Activated CD4-positive, alpha-beta T cell treated with anti-CD3 and anti-CD28 coated beads, Interleukin-2, amount 50 U/mL, for 48 hours (primary cell): ENCODE measurements at places on chromosomes 5 and 9.

DNA sequence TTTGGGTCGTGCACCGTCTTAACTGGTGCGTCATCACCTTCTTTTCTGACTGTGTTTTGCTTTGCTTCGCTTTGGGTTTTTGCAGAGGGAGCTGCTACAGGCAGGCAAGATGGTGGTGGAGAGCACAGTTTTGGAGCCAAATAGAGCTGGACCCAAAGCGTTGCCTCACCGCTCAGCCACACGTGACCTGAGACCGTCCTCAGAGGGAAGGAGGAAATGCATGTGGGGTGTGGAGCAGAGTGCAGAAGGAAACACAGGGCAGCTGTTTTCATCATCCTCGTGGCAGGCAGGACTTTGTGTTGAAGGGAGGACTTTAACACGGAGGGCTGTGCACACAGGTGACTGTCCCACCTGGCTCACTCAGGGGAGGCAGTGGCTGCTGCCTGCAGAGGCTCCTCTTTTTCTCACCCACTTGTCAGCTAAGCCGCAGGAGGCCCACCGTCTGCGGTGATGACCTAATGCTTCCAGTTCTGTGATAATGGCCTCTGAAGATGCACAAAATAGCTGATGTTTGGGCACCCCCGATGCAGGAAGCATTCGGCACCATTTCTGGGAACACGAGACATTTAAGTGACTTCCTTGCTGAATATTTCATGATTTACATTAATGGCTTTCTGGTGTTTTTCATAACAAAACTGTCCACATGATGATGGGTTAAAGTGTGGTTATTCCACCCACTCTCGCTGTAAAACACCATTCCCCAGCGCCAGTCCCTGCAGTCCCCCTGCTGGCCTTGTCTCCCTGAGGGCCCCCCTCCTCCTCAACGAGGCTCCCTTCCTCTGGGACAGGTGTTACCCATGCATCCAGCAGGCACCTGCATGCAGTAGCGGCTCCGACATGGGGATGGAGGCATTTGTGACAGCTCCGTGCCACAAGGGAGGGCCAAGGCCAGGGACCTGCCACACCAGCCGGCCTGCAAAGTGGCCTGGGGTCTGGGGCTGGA is 12.4 kb upstream of the UBAC1 start:
- no peak for DNase-seq

- DNase-seq: no peak
Measured at GRCh38 chr5:154737667-154738320, 17.4 kb upstream of the LARP1 start.

DNA sequence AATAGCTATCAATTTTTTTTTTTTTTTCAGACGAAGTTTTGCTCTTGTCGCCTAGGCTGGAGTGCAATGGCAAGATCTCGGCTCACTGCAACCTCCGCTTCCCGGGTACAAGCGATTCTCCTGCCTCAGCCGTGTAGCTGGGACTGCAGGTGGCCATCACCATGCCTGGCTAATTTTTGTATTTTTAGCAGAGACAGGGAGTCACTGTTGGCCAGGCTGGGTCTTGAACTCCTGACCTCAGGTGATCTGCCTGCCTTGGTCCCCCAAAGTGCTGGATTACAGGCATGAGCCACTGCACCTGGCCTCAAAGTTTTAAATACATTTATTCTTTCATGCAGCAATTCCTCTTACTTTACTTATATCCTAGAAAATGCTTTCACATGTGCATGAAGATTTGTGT is 17.6 kb downstream of the TRIM14 start:
- DNase-seq: no peak

DNA sequence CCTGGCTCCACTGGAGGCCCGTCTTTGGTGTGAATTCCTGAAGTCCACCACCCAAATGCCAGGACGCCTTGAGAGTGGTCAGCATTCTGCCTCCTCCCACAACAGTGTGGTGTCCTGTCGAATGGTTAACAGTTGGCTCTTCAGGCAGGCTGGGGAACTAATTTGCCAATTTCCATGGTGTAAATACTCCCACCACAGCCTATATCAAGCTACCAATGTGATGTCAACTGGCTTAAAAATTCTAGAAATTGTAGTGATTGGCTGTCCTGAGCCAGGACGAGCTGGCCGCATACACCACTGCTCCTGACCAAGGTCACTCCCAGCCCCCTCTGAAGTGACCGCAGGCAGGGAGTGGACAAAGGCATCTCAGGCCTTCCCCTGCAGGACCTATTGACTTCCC is 11.1 kb downstream of the UNC5A start:
- DNase-seq: no peak

DNA sequence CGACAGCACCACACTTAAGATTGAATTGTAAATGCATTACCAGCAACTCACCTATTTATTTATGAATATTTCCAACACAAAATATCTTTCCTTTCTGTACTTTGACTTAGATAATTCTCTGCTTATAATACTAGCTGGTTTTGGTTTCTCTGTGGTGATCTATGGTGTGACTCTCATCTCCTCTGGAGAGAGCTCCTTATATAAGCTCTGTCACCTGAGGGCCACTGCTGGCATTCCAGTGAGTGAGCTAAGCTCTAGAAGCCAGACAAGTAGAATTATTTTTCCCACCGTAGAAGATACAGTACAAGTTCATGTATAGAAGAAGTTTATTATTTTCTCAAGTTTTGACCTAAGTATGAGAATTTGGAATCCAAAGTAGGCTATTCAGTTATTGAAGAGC is 111.5 kb downstream of the CDC42SE2 start:
- DNase-seq: no peak

GRCh38 chr5:77337686-77338085 is 127.2 kb downstream of the PDE8B start:
- DNase-seq: no peak

DNA sequence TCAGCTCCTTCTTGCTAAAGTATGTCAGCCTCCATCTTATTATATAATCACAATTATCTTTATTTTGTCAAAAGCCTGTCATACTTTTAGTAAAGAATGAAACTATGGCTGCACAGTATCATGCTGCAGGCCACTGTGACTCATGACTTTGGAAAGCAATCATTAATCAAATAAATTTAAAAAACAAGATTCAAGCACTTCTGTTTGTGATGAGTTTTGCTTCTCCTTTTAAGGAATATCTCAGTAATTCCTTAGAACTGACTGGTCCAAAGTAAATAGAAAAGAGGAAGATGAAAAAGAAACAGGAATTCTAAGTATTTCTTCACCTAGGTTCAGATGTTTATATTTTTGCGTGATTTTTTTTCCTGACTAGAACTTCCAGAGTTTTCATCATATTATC is 83.1 kb downstream of the EDIL3 start:
- no peak for DNase-seq

DNA sequence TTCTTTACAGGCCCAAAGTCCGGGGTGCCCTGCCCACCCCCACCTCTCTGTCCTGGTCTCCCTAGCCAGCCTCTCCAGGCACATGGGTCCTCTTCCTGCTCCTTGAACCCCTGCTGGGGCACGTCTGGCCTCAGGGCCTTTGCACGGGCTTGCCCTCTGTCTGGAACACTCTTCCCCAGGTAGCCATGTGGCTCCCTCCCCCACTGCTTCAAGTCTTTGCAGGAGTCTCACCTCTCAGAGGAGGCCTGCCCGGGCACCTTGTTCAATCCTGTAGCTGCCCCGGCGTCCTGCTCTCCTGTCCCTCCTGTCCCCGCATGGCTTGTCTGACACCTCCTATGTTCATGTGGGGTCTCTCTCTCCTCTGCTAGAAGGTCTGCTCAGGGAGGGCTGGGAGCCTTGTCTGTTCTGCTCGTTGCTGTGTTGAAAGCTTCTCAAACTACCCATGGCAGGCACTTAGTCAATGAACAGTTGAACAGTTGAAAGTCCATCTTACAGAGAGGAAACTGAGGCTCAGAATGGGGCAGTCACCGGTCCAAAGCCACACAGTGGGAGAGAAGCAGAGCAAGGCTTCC is 241.4 kb downstream of the PBX3 start:
- no peak for DNase-seq

DNA sequence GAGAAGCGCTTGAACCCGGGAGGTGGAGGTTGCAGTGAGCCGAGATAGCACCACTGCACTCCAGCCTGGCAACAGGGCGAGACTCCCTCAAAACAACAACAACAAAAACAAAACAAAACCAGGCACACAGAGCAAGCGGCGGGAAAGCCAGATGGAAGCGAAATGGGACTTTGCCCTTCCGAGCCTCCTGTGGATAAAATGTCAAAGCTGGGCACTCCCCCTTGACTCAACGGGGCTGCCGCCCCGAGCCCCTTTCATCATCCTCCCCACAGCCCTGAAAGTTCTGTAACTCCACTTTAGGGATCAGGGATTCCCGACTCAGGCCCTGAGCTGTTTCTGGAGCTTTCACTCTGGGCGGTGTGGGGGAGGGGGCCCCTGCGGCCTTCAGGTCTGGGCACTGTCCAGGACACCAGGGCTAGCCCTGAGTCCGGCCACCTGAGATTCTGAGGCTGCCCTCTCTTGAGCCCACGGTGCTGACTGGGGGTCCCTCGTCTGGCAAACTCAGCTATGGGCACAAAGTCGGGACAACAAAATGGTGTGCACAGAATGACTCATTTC is 30.6 kb upstream of the OBP2B start:
- no peak for DNase-seq

GRCh38 chr5:125154301-125155110 is 408.1 kb upstream of the ZNF608 start:
- no peak for DNase-seq

GRCh38 chr5:3538886-3539285 is 56.7 kb upstream of the IRX1 start:
- DNase-seq: no peak

GRCh38 chr5:146967646-146968045 is 89.1 kb upstream of the PPP2R2B start:
- DNase-seq: no peak

DNA sequence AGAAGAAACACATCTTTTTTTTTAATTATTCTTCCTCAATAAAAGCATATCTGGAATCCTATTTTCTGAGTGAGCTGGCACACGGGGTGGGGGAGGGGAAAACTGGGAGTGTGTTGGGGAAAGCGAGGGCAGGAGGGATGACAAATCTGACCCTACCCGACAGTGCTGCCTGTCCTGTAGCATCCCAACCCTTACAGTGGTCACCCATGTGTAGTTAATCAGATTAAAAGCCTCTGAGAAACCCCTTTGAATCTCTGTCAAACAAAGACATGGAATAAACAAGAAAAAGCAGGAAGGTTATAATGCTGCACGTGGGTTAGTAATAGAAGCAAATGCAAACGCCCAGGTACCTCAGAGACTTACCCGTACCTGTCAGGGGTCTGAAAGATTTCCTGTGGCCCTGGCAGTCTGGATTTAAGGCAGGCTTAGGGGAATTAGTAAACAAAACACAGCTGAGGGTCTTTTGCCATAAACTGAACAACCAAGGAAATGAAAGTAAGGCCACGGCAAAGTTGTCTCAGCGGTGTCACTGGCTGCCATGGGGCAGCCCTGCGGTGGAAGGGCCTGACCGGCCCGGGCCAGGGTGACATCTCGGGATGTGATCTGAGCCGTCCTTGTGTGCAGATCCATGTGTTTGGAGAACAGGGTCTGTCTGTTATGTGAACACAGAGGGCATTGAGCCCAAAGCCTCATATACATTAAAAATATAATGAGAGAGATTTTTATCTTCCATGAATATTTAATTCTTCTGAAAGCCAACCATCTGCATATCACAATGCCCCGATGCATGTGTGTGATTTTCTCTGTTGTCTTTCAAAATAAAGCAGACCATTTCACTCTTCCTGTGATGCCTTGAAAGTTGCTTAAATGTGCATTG is 308.2 kb downstream of the ZNF608 start:
- no peak for DNase-seq

DNA sequence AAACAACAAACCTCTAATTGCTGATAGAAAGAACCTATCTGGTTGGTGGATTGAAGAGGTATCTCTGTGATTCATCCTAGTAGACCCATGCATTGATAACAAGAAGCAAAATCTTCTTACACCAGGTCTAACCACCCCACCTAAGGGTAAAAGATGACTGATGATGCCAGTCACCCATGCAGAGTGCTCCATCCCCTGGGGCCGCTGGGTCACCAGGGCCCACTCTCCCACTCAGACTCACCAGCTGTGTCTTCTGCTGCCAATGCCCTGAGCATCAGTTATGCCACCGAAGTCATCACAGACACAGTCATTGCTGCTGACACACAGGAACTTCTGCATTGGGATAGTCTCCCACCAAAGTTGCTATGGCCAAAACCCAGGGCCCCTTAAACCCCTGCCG is 44.7 kb upstream of the ERCC6L2 start:
- no peak for DNase-seq

DNA sequence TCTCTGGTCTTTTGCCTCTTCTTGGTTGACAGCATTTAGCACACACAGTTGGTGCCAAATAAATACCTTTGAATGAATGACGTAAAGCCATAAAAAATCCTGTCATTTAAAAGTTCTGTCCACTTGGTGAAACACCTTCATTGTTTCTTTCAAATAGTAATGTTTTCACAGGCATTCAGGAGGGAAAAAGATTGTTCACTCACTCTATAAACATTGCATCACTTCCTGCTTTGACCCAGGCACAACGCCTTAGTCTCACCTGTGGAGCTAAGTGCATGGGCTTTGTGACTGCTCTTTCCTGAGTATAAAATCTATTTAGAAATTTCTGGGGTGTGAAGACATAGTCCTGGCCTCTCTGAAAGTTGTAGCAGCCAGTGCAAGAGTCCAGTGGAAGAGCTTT is 88.9 kb upstream of the CXCL14 start:
- DNase-seq: no peak

DNA sequence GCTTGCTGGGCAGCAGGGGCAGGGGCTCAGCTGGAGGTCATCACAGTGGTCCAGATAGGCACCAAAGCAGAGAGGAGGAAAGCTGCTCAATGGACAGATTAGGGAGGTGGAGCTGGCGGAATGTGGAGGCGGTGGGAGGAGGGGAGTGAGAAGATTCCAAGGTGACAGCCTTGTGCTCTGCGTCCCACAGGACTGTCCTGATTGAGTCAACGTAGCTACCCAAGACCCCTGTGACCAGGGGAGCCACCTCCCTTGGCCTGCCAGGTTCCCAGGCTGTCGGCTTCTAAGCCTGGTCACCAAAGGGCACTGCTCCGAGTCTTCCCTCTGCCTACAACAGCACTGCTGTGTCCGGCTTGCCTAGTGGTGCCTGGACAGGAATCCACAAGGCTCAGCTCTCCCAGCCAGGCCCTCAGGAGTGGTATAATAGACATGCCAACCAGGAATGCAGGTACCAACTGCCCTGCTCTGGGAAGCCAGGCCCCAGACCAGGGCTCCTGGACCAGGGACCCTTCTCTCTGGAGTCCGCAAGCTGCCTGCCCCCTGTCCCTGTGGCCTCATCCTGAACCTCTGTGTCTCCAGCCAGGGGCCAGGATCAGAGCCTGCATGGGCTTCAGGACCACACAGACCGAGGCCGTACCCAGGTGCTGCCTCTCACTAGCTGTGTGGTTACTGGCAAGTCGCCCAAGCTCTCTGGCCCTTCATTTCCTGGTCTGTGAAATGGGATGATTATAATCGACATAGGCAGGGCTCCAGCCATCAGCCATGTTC is 67.9 kb downstream of the STK10 start:
- no peak for DNase-seq

DNA sequence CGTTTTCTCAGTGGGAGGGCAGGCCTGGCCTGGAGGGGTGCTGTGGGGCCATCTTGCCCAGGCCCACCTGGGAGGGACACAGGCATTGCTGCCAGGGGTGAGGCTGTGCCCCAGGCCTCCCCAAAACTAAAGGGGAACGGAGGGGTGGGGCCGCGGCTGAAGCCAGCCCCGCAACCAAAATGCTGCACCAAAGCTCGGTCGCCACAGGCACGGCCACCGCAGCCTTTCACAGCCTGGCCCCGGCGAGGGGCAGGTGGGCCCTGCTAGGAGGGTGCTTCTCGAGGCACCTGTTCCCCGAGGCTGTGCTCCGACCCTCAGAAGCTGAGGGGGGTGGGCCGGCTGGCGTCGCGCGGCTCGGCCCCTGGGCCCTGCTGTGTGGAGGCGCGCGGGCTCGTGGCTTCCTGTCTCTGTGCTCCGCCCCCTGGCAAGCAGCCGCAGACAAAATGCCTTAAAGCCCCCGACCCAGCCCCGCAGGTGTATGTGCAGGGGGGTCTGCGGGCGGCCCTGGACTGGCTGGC is 57.6 kb downstream of the JAK2 start:
- DNase-seq: no peak
